ENCODE measurements at places on chromosomes 5 and 9.

GRCh38 chr5:40503439-40503838 lies 176.3 kb upstream of the PTGER4 start:
- DNase-seq = no peak

GRCh38 chr5:72412283-72413055 lies 92.3 kb downstream of the PTCD2 start:
- DNase-seq = no peak

DNA sequence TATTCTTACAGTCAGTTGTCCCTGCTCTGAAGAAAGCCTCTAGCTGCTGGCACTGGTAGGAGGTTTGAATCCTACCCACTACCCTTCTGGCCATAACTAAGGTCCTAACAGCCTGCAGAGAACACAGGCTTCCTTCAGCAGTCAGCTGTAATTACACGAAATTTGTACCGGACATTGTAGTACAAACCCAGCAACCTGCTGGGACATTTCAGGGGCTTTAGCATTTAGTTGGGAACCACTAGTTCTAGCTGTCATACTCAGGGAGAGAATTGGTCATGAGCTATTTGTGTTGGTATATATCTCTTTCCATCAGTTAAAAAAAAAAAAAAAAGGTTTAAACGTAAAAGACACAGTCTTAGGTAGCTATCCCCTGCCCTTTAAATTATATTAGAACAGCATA lies 1070.2 kb upstream of the DMAC1 start:
- DNase-seq = no peak

DNA sequence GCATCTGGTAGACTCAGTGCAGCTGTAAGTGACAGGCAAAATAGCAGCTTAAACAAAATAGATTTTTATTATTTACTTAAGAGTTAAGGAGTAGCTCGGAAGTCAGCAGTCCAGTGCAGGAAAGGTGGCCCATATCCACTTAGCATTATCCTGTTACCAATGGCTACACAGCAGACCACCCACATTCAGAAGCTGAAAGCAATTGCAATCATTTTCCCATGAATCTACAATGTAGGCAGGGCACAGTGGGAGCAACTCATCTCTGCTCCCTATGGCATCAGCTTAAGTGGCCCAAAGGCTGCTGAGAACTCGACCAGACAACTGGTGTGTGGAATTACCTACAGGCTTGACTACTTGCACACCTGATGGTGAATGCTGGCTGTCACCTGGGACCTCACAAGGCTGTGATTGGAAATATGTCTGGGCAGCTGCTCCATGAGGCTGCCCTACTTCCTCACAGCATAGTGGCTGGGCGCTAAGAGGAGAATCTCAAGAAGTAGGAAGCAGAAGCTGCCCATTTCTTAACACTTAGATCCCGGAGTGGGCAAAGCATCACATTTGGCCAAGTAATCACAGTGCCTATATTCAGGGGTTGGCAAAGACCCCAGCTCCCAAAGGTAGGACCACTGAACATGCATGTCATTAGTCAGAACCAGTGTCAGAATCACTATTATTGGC lies 56.4 kb downstream of the SNX18 start:
- DNase-seq = no peak

GRCh38 chr9:123239726-123240125 lies 28.7 kb downstream of the STRBP start:
- DNase-seq = no peak

- no peak for DNase-seq
These were observed 154.2 kb upstream of the ZNF366 start for GRCh38 chr5:72661405-72661804.

DNA sequence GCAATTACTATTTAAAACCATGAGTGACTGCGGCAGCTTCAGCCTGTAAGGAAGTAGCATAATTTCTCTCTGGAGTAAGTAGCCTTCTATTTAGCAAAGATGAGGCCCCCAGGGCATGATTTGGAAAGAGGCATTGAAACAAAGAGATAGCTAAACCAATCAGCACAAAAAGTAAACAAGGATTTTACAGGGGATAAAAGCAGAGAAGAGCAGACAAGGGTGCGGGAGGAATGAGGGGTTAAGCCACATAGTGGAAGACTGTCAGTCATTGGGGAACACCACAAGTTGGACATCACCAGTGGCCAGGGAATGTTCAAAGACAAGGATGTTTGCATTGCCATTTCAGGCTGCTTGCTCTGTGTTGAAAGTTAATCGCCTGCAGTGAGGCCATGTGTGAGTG lies 24.0 kb upstream of the C5orf63 start:
- DNase-seq = no peak

GRCh38 chr9:130172858-130173665 lies 858 bp downstream of the NCS1 start:
- DNase-seq = no peak

GRCh38 chr5:131129306-131129705 lies 35.8 kb downstream of the HINT1 start:
- no peak for DNase-seq

GRCh38 chr5:148739524-148739923 lies 85.2 kb upstream of the HTR4 start:
- DNase-seq = no peak

DNA sequence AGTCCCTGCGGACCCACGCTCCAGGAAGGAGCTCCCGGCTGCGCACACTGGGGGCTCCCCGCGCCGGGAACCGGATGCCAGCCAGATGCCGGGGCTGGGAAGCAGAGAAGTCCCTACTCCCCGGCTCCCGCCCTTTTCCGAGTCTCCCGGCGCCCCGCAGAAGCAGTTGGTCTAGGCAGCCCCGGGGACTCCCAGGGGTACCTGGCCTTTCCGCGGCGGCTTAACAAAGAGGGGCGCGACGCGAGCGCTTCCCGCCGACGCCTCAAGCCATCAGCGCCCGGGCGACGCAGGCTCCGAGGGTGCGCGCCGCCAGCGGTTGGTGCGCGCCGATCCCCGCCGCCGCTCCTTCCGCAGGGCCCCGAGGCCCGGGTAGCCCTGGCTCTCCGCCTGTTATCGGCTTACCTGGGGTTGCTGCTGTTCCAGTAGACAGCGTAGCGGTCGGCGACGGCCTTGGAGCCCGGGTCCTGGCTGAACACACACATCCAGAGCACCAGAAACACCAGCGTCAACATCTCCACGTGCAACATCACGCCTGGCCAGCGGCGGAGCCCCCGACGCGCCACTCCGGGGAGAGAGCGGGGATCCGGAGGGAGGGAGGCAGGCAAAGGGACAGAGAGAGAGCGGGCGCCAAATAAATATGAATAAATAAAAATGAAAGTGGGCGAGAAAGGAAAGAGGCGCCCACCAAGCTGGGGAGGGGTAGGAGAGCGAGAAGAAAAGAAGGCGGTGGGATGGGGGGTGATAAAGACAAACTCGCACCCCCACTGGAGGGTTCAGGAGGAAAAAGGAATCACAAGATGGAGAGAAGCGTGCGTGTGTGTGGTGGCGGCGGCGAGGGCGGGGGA lies 428 bp downstream of the EFNA5 start:
- DNase-seq = peak; percentile 42

- no peak for DNase-seq
These were observed 479.3 kb downstream of the ARHGEF28 start for GRCh38 chr5:74105126-74105780.

- no peak for DNase-seq
These were observed 161.7 kb downstream of the OXCT1 start for GRCh38 chr5:41708604-41708940.

DNA sequence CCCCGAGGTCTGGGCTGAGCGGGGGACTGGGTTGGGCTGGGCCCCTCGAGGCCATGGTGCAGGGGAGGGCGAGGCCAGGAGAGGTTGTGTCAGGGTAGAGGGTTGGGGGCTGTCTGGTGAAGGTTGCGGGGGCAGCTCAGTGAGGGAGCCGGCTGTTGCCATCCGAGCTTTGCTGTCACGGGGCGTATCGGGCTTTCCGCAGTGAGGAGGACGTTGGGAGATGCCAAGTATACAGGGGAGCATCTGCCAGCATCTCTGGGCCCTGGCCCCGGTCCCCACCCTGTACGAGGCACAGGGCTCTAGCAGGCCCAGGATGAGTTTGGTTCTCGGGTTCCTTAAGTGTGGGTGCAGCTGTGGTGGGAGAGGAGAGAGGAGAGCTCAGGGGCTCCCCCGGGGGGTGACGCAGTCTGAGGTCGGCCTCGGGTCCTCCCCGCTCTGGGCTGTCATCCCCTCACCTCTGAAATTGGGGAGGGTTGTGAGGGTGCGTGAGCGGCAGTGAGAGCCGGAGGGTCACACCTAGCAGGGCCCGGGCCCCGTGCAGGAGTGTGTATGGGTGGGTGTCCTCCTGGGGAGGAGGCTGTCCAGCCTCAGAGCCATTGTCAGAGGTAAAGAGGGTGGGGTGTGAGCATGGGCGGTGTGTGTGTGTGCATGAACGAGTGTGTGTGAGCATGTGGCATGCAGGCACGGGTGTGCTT lies 87.3 kb downstream of the COL5A1 start:
- no peak for DNase-seq

DNA sequence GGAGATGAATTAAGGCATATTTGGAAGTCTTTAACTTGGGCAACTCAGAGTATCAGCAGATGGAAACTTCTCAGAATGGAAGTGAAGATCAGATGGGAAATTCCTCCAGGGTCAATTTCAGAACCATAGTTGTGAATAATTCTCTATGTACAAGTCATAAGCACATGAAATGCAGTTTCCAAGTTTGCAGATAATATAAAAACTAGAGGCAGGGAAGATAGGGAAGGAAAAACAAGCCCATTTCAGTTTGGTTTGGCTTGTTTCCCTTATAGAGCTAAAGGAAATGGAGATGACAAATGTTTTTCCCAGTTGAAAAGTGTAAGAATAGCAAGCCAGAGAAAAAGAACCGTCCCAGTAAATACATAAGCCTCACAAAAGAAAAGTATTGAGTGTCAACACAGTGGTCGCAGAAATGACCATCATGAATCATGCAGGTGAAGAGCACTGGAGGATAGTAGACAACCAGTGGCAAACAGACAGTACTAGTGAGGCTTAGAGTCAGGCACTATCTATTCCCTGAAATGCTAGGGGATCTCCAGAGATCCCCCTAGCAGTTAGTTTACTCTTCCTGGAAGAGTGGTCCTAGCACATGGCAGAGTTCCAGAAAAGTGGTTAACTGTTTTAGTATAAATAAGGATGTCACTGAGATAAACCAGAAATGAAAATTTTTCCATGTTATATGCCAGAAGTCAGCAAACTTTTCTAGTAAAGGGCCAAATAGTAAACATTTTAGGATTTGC lies 245.9 kb downstream of the SAXO1 start:
- DNase-seq = no peak

- DNase-seq = no peak
These were observed 30.9 kb upstream of the SEMA6A start for GRCh38 chr5:116605310-116606070.

- DNase-seq = no peak
These were observed 31.1 kb downstream of the ERAP1 start for GRCh38 chr5:96776621-96777020.

GRCh38 chr5:139378941-139379361 lies 4.1 kb downstream of the SLC23A1 start:
- DNase-seq = no peak

GRCh38 chr5:160799184-160799583 lies 52.8 kb downstream of the ATP10B start:
- DNase-seq = peak; percentile 10

GRCh38 chr9:34069831-34070230 lies 21.1 kb upstream of the UBAP2 start:
- DNase-seq = no peak

DNA sequence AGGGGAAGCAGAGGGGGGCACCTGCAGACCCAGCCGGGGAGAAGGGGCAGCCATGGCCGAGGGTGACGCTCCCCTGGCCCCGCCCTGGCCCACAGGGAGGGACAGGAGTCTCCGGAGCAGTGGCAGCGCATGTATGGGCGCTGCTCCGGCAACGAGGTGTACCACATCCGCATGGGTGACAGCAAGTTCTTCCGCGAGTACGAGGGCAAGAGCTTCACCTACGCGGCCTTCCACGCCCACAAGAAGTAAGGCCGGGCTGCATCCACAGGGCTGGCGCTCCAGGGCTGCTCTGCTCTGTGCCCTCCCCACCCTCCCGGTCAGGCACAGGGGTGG lies 68.2 kb downstream of the KCNT1 start:
- DNase-seq = no peak

GRCh38 chr5:140207250-140207964 lies 32.4 kb downstream of the CYSTM1 start:
- no peak for DNase-seq

DNA sequence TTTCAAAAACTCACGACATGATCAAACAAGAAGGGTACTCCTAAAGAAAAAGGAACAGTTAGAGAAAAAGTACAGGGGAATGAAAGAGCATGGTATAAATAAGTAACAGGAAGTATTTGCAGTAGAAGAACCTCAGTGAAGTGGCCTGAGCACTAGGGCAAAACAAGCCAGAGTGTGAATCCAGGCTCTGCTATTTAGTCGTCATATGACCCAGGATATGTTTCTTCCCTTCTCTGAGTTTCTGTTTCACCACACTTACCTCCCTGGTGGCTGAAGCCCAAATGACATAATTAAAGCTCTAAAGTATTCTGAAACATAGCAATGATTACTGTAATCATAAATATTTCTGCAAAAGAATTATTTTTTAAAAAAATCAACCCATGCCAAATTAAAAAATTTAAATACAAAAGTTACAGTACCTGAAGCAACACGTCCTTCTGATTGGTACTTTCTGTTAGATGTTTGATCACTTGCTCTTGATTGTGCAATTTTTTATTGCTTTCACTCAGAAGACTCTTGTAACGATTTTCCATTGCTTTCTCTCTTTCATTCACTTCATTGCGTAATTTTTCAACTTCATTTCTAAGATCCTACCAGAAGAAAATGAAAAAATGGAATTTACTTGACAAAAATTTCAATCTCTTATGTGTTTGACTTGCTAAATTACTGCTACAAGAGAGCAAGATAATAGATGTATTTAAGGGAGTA lies 88.9 kb downstream of the CDK5RAP2 start:
- peak; percentile 44 for DNase-seq

DNA sequence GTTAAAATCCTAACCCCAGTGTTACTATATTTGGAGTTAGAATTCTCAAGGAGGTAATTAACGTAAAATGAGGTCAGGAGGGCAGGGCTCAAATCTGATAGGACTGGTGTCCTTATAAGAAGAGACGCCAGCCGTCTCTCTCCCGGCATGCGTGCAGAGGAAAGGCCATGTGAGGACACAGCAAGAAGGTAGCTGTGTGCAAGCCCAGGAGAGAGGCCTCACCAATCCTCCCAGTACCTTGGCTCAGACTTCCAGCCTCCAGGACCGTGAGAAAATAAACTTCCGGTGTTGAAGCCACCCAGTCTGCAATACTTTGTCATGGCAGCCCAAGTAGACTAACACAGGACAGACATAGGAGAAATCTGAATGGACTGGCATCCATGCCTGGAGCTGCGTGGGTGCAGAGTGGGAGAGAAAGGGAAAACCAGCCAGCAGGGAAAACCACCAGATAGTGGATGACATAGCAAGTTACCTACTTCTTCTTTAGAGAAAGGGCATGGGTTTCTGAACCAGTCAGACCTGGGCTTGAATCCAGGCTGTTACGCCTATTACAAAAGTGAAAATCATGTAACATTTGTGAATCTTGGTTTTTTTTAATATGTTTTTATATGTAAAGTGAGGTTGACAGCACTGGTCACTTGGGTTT lies 89.2 kb downstream of the FSTL4 start:
- DNase-seq = no peak

DNA sequence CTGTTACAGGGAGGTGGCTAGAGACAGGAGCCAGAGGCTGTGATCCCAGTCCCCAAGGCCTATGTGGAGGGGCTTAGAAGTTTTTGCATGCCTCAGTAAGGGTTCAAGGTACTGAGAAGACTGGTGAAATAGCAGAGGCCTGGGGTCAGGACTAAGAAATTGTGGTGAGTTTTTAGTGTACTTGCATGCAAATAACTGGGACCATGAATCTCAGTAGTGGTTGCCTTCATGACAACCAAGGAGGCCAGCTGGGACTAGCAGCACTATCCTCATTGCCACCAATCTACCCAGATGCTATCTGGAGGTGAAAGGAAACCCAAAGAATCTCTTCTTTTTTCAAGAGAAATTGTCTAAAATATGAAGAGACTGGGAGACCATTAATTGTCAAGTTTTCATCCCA lies 395.1 kb downstream of the CETN3 start:
- DNase-seq = no peak
